Psoas muscle (tissue), 8 donors: ENCODE measurements at places on chromosomes 2 and 18. TPM values are rescaled to one million over a fixed set of nuclear protein-coding genes. Genes with fewer than 3 reads are reported as not detected.

Gene FTCDNL1
- 9.0 TPM for total RNA-seq

- no peak for DNase-seq
- H3K27ac ChIP-seq, result no peak overlapping the region
- H3K4me3 ChIP-seq, result no peak overlapping the region
- H3K36me3 ChIP-seq, result no peaks in the 10 kb centered on the region
- H3K27me3 ChIP-seq, result no peaks in the 10 kb centered on the region
Measured at GRCh38 chr2:181005326-181005655, 24.9 kb downstream of the UBE2E3 start.

DNA sequence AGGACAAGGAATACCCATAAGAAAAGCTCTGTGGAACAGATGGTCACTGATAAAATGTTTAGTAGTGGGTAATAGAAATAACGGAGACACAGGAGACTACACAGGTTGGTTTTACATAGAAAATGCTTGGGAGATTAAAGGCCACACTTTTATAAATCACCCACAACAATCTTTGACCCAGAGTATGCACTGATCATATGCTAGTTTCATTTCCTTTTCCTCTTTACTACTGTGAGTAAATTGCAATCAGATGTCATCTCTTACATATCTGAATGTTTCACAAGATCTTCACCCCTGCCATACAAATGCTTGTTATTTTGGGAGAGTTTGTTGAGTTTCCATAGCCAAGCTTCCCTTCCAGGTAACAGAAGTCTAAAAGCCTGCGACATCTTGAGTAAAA is 978.4 kb upstream of the KLHL29 start:
- no peaks in the 10 kb centered on the region for H3K36me3 ChIP-seq
- no peaks in the 10 kb centered on the region for H3K4me1 ChIP-seq
- H3K27me3 ChIP-seq, result no peaks in the 10 kb centered on the region
- H3K27ac ChIP-seq, result no peak overlapping the region

DNA sequence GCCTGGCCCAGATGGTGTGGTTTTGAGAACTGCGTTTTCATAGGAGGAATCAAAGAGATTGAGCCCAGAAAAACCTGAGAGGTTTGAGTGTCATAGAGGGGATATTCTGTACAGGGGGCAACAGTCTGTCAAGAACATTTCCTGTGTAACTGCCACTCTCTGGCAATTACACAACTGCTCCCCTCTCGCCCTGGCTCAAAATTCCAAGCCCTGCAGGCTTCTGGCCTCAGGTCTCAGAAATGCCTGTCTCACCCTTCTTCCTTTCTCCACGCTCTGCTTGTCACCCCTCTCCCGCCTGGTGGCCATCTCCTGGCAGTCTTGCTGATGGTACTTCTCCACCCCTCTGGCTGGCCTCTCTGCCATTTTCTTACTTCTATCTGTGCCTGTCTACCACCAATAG is 4.0 kb downstream of the VAMP5 start:
- H3K27ac ChIP-seq, result peak overlapping the region; percentile 89
- H3K27me3 ChIP-seq, result no peaks in the 10 kb centered on the region
- H3K4me3 ChIP-seq, result no peak overlapping the region
- H3K4me1 ChIP-seq, result peaks cover 74% of the 10 kb centered on the region

GRCh38 chr2:217418544-217418943 is 558.7 kb upstream of the TNP1 start:
- no peak overlapping the region for H3K4me3 ChIP-seq
- H3K4me1 ChIP-seq, result peaks cover 3% of the 10 kb centered on the region
- no peak overlapping the region for H3K27ac ChIP-seq
- no peaks in the 10 kb centered on the region for H3K36me3 ChIP-seq
- DNase-seq, result no peak

Gene CTAGE1
- not detected for total RNA-seq

Gene ACMSD
- total RNA-seq, result not detected

Gene SLC14A1
- 1.5 TPM for total RNA-seq

- no peaks in the 10 kb centered on the region for H3K4me1 ChIP-seq
- H3K36me3 ChIP-seq, result no peaks in the 10 kb centered on the region
- H3K27me3 ChIP-seq, result no peaks in the 10 kb centered on the region
- no peak overlapping the region for H3K27ac ChIP-seq
Measured at GRCh38 chr2:226017537-226017936, 618.0 kb downstream of the NYAP2 start.

DNA sequence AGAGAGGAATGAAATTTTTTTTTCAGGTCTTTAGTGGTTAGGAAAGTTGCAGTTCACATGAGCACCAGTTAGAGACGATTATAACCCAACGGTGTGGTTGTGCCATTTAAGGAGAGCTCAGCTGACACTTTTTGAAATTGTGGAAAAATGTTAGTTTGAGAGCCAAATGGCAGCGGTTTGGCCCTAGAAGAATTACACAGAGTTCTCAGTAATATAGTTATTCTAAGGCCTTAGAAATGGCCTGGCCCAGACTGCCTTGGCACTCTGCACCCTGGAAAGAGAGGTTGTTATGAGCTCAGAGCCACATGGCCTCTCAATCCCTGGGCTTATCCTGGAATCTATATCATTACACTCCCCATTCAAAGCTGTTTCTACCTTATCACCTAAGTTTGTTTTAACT is 117.4 kb downstream of the RHBDD1 start:
- H3K4me1 ChIP-seq, result no peaks in the 10 kb centered on the region
- no peak overlapping the region for H3K27ac ChIP-seq
- no peaks in the 10 kb centered on the region for H3K27me3 ChIP-seq
- no peaks in the 10 kb centered on the region for H3K36me3 ChIP-seq
- no peak overlapping the region for H3K4me3 ChIP-seq
- DNase-seq, result peak; percentile 23

DNA sequence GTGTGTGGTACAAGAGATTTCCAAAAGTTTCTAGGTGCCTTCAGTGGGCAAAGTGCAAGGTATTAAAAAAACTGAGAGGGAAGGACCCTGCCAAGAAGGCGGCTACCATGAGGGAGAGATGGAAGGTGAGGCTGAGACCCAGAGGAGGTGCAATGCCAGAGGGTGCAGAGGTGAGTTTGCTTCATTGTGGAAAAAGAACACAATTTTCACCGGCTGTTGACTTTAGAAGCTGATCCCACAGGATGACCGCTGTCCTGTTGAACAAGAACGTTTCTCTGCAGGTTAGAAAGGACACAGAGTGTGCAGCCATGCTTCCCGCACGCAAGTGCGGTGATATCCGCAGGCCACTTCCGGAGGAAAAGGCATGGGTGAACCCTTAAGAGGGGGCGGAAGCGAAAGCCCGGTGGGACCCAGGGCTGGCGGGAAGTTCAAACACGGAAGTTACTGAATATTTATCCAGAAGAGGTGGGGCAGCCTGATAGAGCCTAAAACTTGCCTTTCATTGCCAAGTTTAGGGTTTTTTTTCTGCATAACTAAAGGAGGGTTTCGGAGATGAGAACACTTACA is 16.6 kb downstream of the SP110 start:
- no peaks in the 10 kb centered on the region for H3K27me3 ChIP-seq
- H3K36me3 ChIP-seq, result peaks cover 6% of the 10 kb centered on the region
- H3K4me3 ChIP-seq, result no peak overlapping the region

Gene SERPINB12
- total RNA-seq, result not detected

GRCh38 chr2:144011098-144011497 is 508.8 kb downstream of the ZEB2 start:
- no peaks in the 10 kb centered on the region for H3K4me1 ChIP-seq
- no peak overlapping the region for H3K4me3 ChIP-seq
- H3K36me3 ChIP-seq, result peaks cover 9% of the 10 kb centered on the region

Gene SCYGR6
- not detected for total RNA-seq

Gene TEX44
- total RNA-seq, result not detected

- H3K4me1 ChIP-seq, result peaks cover 17% of the 10 kb centered on the region
- H3K27me3 ChIP-seq, result no peaks in the 10 kb centered on the region
- no peak overlapping the region for H3K4me3 ChIP-seq
- H3K36me3 ChIP-seq, result no peaks in the 10 kb centered on the region
- H3K27ac ChIP-seq, result no peak overlapping the region
- DNase-seq, result no peak
Measured at GRCh38 chr2:177782613-177783012, 290.0 kb downstream of the PDE11A start.

DNA sequence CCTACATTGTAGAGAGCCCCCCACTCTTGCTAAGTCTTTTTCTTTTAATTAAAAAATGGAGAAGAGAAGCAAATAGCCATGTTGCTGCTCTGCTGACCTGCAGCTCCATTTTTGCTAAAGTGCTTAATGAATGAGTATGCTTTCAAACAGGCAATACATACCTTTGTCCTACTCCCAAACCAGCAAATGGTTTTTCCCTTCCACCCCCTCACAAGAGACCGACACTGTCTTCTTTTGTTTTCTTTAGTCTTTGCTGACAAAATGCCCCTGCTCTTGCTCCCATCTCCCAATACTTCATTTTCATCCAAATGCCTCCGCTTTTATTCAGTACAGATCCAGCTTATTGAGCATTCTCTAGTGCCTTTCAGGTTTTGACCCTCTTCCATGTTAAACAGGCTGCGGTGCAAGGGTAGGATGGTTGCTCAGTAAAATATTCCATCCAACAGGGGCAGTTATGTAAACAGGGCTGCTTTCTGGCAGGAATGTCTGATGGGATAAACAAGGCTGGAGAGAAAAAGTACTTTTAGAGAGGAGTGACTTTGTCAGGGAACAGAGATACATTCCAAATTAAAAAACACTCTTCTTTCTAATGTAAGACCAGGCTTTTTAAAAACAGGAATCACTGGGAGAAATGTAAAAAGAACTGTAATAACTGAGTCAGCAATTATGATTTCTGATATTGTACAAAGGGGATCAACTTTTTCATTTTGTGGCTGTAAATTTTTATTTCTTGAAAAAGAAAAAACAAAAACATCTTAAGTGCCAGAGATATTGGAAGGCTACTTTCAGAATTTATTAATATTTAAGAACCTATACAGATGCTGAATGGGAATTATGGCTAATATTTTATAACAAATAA is 136.8 kb downstream of the MEP1B start:
- no peak for DNase-seq
- H3K36me3 ChIP-seq, result no peaks in the 10 kb centered on the region
- no peak overlapping the region for H3K4me3 ChIP-seq
- no peaks in the 10 kb centered on the region for H3K4me1 ChIP-seq
- H3K27ac ChIP-seq, result no peak overlapping the region
- no peaks in the 10 kb centered on the region for H3K27me3 ChIP-seq

DNA sequence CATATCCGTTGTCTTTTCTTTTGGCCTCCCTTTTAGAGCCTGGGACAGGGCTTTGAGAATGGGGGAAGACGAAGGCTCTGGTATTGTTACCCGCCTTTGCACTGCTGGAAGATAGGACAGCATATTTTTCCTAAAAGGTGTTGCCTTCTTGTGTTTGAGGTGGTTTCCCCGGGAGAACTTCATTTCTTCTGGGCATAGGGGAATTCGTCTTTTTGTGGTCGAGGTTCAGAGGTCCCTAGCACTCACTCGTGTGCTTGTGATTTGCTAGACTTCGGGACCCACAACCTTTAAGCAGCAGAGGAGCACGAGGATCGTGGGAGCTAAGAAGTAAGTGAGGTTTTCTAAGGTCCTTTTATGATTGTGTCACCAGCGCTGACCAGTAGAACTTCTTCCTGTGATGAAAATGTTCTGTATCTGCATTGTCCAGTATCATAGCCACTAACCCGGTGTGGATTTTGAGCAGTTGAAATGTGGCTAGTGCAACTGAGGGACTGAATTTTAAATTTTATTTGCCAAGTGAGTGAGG is 611 bp downstream of the ZNF512 start:
- DNase-seq, result no peak
- H3K4me3 ChIP-seq, result peak overlapping the region; percentile 66

- peaks cover 26% of the 10 kb centered on the region for H3K4me1 ChIP-seq
- H3K4me3 ChIP-seq, result no peak overlapping the region
- no peaks in the 10 kb centered on the region for H3K27me3 ChIP-seq
Measured at GRCh38 chr2:152532241-152532640, 185.0 kb downstream of the PRPF40A start.

DNA sequence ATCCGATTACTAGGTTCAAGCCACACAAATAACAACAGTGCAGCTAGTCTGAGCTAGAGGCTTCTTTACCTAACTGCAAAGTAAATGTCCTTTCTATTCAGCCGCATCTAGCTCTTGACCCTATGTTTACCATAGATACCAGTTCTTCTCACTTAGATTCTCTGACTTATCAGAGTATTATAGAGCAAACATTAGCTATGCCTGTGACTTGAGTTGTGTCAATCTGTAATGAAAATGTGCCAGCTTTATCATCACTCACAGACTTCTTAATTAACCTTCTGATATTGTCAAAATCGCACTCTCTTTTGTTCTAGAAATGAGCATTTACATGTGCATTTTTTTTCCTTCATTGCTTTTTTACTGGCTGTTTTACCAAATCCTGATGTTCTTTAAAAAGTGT is 79.9 kb downstream of the BCL11A start:
- H3K4me1 ChIP-seq, result no peaks in the 10 kb centered on the region
- no peak overlapping the region for H3K27ac ChIP-seq
- no peak overlapping the region for H3K4me3 ChIP-seq
- DNase-seq, result no peak
- no peaks in the 10 kb centered on the region for H3K36me3 ChIP-seq

Gene VSNL1
- total RNA-seq, result not detected
